ENCODE measurements at places on chromosomes 16 and 17.

GRCh38 chr16:81569361-81570034, 124.9 kb downstream of the CMIP start:
- DNase-seq, result no peak

DNA sequence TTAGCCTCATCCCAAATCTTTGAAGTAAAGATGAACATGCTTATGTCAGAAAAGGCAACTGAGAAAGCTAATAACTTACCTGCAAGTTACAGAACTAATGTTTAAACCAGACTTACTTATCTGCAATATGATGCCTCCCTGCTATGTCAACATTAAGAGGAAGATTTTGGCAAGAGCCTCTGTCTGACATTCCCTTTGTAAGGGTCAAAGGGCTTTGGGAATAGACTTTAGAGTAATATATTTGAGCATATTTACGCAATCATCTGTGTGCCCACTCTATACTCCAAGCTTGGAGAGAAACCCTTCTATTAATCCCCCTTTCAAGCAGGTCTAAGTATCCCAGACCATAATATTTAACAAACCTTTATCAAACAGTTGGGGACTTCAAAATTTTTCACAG, 389.4 kb downstream of the NPIPA8 start:
- no peak for DNase-seq

- DNase-seq, result no peak
These were observed 6.2 kb upstream of the SLC7A6 start for GRCh38 chr16:68257906-68258800.

- no peak for DNase-seq
These were observed 854.1 kb downstream of the KCNJ2 start for GRCh38 chr17:71023249-71024030.

- DNase-seq, result no peak
These were observed at the start of gene PTGES3L for GRCh38 chr17:42979511-42980273. Gene PTGES3L (minus strand): TSS chr17:42980080. CDS start chr17:42980053, 27 bp downstream.

GRCh38 chr17:82915010-82915756, 75.4 kb upstream of the ZNF750 start:
- DNase-seq, result no peak

DNA sequence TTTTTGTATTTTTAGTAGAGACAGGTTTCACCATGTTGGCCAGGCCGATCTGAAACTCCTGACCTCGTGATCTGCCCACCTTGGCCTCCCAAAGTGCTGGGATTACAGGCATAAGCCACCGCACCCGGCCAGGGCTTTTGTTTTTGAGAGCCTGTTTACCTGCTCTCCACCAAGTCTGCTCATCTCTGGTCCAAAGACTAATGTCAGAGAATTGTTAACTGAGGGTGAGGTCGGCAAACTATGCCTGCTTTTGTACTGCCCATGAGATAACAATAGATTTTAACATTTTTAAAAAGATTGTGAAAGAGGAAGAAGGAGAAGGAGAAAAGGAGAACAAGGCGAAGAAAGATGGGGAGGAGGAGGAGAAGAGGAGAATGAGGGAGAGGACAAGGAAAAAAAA, 26.0 kb downstream of the TMEM238L start:
- no peak for DNase-seq

- DNase-seq, result no peak
These were observed 1.2 kb upstream of the UTP6 start for GRCh38 chr17:31902693-31903092.

DNA sequence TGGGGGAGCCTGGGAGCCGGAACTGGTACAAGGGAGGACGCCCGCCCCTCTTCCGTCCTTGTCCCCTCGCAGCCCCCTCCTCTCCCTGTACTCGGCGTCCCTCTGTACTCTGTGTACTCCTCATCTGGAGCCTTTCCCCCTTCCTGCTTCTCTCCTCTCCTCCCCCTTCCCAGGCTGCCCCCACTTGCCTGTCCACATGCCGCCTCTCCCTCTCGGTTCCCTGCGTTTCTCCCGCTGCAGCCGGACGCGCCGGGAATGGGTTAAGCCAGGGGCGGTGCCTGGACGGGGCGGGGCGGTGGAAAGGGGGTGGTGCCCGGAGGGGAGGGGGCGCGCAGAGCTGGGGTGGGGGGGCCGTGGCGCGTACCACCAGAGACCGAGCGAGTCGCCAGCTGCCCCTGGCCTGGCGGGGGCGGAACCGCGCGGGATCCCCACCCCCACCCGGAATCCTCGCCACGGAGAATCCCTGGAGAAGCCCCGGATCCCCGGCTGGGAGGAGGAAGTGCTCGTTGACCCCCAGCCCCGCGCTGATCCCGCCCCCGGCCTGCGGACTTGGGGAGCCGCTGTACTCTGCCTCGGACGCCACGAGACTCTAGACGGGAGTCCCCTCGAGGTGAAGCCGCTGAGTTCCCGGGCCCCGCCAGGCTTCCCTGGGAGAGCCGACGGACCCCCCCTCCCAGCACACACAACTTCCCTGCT, 22.6 kb downstream of the GJD3 start:
- no peak for DNase-seq

GRCh38 chr17:27665549-27665948, 34.6 kb downstream of the LGALS9 start:
- no peak for DNase-seq

- no peak for DNase-seq
These were observed 3.5 kb upstream of the ABR start for GRCh38 chr17:1183171-1183873.

GRCh38 chr16:30005341-30006094, 5.3 kb downstream of the DOC2A start:
- no peak for DNase-seq

- no peak for DNase-seq
These were observed 92.0 kb upstream of the CDH5 start for GRCh38 chr16:66274335-66275110.

GRCh38 chr17:8707332-8708024, 37.2 kb downstream of the CCDC42 start:
- DNase-seq, result no peak

Data from stimulated activated CD4-positive, alpha-beta T cell treated with anti-CD3 and anti-CD28 coated beads, Interleukin-15, amount 100 ng/mL, for 48 hours (primary cell).